Fibroblast of villous mesenchyme (primary cell): ENCODE measurements at places on chromosomes 3 and 15.
A peak's percentile ranks its signal among the peaks of the same experiment; 100 is the strongest.

GRCh38 chr15:69834267-69834666 is 263.4 kb downstream of the TLE3 start:
- DNase-seq: no peak

- DNase-seq: no peak
These were observed 291.2 kb upstream of the RBMS3 start for GRCh38 chr3:28989646-28990089.

DNA sequence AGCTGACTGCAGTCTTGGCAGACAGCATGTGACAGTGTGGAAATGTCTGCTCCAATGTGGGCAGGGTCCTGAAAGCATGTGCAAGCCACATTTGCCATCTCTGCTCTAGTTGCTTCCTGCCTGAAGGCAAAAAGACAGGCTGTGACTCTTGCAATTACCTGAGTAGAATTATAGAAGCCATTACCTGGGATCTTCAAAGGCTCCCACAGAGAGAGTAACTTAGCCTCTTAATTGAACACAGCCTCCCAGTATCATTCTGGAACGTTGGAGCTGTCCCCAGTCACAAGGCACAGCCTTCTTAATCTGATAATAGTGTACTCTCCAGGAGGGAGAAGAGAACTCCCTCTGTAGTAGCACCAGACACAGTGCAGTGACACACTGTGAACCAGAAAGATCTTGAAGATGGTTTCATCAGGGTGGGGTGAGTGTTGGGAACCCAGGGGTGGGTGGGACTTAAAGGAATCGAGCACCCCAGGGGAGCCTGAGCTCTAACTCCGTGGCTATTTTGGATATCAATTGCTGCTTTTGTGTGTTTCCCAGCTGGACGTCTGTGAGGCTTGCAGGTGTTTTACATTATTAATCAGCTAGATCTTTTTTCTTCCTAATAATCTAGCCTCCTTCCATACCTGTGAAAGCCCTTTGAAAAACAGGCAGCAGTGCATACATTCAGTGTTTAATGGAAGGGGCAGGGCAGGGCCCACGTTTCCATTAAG is 40.6 kb upstream of the GLCE start:
- no peak for DNase-seq

DNA sequence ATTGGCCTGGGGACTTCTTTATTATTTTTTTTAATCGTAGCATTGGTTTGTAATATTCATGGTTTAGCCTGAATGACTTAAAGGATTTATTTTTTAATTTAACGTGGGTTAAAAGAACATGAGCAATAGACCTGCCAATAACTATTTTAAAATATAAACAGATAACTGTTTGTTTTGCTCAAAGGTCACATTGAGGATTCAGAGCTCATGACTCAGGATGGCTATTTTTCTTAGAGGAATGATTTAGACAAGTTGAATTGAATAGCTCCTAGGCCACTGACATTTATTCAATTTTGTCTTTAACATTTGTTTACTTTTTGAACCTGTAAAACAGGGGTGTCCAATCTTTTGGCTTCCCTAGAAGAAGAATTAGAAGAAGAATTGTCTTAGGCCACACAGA is 68.5 kb downstream of the ITPR1 start:
- DNase-seq: no peak

- DNase-seq: peak; percentile 23
These were observed at the start of gene CLSTN2 for GRCh38 chr3:139935016-139935865. Gene CLSTN2 (plus strand): TSS chr3:139935185.

DNA sequence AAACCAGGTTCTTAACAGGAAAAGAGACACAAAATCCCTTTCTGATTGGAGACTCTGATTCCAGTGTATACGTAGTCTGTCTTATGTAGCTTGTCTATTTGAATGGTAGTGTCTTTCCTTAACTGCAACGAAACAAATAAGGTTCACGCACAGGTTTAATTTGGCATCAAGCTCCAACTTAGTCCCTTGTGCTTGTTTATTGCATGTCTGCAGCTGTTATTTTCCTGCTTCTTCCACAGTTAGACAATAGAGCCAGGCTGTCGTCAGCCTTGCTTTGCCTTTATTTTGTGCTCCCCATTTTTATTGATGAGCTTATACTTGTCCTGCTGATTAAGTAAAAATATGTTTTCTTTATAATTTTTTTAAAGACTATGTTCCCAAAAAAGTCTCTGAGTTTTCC is 152.7 kb upstream of the CDIN1 start:
- peak; percentile 35 for DNase-seq

- no peak for DNase-seq
These were observed 10.4 kb downstream of the ARF4 start for GRCh38 chr3:57586778-57587177.

GRCh38 chr15:48617619-48618018 is 27.9 kb downstream of the FBN1 start:
- peak; percentile 99 for DNase-seq
